Left kidney (tissue), 8 donors: ENCODE measurements at places on chromosomes 13 and 19.

DNA sequence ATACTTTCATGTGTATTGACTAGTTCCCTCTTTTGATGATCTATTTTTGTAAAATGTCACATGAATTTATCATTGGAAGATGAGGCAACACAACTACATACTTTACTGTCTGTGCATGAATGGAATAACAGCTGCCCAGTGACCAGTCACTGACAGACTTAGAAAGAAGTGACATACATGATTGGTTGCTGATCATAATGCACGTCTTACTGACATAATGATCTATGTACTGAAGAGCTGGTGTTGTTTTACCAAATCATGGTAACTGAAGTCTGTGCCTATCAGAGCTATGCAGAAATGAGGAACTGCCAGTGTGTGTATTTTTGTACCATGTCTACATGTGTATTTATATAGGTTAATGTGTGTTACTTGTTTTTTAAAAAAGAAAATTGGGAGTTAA lies 26.5 kb downstream of the GPR18 start:
- DNase-seq: no peak

DNA sequence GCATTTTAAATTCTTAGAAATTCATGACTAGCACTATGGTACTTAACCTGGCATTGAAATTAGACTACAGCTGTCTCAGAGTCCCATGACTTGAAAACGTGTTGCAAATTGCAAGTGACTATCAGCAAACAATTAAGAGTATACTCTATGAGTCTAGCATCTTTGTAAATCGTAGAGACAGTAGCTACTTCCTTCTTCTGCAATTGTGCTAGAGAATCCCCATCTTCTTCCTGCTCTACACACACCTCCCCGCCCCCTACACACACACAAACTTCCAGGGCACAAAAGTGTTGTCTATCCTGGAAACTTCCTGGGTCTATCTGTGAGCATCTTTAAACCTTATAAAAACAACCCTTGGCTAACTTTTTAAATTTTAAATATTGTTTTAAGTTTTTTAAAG lies 35.2 kb upstream of the MIR17HG start:
- no peak for DNase-seq

DNA sequence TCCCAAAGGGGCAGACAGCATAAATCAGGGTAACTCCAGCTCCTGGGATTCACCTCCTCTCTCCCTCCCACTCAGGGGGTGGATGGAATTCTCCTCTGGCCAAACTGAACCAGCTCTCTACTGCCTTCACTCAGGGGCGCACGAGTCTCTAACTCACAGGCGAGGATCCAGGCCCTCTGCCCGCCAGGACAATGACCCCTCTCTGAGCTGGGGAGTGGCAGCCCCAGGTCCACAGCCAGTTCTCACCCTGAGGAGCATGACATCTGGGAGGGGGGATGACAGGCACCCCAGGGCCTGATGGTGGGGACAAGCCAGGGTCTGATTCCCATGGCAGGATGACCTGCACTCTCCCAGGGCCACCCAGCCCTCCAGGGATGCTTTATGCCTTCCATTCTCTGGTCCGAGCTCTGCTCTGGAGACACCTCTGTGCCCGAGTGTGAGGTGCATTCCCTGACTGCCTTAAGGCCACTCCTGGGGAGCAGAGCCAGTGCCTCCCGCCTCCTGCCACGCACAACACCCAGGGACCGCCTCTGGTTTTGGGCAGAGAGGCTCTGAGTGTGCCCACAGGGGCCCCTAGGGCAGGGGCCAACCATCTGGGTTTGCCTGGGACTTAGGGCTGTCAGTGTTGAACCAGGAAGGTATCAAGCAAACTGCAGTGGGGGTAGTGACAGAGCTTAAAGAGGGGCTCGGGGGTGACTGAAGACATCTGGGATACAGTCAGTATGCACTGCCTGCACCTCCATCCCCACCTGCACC lies 66.2 kb downstream of the GNG7 start:
- DNase-seq: no peak

DNA sequence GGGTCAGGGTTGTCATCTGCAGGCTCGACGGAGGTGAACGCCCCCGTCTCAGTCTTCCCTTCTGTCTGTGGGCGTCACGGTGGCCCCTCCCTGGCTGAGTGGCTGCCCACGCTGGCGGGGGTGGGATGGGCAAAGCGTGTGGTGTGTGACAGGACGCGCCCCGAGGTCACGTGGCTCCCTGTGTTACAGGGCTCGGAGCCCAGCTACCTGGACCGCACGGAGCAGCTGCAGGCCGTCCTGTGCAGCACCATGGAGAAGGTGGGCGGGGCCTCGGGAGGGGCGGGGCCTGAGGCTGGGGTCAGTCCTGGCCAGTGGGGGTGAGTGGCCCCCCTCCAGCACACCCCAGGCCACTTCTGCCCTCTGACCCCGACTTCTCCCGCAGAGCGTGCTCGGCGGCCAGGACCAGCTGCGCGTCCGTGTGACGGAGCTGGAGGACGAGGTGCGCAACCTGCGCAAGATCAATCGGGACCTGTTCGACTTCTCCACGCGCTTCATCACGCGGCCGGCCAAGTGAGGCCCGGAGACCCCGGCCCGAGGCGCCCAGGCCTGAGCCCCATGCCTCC lies 6.3 kb upstream of the GRIN3B start:
- no peak for DNase-seq

DNA sequence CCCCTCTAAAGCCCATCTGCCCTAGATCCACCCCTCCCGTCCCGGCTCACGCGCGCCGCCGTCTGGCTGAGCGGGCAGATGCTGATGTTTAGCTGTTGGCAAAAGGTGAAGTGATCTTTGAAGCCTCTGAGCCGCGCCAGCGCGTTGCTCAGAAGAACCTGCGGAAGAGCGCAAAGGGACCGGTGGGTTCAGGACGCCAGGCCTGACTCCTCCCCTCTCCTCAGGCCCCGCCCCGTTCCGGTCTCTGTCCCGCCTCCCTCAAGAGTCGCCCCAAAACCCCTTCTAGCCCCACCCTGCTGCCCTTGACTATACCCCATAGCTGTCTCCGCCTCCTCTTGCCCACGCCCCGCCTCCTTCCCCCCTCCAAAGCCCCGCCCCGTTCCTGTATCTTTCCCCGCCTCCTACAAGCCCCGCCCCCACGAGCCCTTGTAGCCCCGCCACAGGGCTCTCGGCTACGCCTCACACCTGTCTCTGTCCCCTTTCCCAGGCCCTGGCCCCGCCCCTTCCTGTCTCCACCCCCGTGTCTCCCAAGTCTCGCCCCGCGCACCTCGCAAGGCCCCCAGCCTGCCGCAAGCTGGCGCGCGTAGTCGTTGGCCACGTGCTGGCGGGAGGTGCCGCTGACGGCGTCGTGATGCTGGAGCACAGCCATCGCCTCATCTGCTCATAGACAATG lies 9.5 kb downstream of the MAN2B1 start:
- no peak for DNase-seq

GRCh38 chr19:52603558-52604207 lies 33.6 kb downstream of the ZNF701 start:
- DNase-seq: no peak

- no peak for DNase-seq
Observed at GRCh38 chr19:48739404-48740163, 826 bp downstream of the RASIP1 start.

DNA sequence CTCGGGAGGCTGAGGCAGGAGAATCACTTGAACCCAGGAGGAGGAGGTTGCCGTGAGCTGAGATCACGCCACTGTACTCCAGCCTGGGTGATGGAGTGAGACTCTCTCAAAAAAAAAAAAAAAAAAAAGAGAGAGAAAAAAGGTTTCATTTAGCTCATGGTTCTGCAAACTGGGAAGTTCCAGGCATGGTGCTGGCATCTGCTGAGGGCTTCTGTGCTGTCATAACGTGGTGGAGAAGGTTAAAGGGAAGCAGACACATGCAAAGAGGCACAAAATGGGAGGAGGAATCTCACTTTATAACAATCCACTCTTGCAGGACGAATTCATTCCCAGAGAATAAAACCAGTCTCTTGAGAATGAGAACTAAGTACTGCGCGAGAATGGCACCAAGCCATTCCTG lies 34.9 kb upstream of the SIAH3 start:
- no peak for DNase-seq

- peak; percentile 52 for DNase-seq
Observed at GRCh38 chr13:19818223-19818842, 35.6 kb upstream of the PSPC1 start.

DNA sequence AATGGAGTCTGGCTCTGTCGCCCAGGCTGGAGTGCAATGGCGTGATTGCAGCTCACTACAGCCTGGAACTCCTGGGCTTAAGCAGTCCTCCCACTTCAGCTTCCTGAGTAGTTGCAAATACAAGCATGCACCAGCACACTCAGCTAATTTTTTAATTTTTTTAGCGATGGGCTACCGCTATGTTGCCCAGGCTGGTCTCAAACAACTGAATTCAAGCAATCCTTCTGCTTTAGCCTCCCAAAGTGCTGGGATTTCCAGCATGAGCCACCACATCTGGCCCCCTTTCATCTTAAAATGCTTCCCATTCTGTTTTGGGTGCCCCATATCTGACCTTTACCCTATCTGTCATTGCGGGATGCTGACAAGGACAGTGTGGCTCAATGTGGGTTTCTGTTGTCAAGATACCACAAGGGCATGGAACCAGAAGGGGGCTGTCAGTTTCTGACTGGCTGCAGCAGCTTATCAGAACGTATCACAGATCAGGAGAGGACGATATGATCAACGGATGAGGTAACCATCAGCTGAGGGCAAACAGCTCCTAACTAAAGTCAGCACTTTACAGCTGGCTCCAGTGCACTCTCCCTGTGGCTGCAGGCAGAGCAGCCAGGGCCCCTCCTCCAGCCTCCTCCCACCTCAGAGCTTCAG lies 32.4 kb downstream of the GPR42 start:
- DNase-seq: no peak

GRCh38 chr19:4910594-4911281 lies 1.4 kb downstream of the UHRF1 start:
- no peak for DNase-seq

DNA sequence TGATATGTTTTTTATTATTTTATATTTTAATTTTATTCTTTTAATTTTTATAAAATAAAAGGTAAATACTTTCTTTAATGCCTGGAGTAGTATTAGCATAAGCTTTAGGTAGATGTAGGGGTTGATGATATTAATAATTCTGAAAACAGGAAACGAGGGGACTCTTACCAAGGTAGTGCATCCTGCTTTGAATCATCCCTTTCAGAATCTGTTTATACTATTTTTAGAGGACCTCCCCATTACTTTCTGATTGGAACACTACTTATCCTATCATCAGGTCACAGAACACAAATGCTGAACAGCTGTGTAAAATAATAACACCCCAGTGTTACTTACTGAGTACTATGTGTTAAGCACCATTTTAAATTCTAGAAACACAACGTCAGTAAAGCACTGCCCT lies 27.3 kb downstream of the COG6 start:
- DNase-seq: no peak

DNA sequence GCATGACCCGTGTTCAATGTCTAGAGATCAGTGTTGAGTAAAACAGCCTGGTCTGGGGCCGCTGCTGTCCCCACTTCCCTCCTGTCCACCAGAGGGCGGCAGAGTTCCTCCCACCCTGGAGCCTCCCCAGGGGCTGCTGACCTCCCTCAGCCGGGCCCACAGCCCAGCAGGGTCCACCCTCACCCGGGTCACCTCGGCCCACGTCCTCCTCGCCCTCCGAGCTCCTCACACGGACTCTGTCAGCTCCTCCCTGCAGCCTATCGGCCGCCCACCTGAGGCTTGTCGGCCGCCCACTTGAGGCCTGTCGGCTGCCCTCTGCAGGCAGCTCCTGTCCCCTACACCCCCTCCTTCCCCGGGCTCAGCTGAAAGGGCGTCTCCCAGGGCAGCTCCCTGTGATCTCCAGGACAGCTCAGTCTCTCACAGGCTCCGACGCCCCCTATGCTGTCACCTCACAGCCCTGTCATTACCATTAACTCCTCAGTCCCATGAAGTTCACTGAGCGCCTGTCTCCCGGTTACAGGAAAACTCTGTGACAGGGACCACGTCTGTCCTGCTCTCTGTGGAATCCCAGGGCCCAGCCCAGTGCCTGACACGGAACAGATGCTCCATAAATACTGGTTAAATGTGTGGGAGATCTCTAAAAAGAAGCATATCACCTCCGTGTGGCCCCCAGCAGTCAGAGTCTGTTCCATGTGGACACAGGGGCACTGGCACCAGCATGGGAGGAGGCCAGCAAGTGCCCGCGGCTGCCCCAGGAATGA lies 1.5 kb upstream of the CEACAM5 start:
- no peak for DNase-seq

DNA sequence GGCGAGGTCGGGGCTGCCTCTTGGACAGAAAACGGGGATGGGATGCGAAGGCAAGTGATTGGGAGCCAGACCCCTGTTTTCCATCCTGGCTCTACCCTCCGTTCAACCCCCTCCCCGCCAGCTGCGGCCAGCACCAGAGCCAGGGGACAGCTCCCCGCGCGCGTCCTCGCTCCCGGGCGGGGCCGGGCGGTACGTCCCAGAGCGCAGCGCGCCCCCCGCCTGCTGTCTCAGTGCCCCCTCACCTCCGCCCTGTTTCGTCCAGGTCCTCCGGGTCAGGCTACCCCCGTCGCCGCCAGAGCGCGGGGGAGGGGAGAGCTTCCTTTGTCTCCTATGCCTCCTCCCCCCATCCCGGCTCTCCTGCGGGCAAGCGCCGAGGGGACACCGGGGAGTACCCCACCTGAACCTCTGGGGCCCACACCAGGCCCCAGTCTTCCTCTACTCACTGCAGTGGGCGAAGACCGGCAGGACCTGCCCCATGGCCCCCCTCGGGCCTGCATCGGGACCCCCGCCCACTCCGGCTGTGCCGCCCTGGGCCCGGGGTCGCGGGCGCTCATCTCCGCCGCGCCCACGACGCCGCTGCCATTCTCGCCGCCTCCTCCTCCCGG lies 396 bp downstream of the RTN2 start:
- no peak for DNase-seq

DNA sequence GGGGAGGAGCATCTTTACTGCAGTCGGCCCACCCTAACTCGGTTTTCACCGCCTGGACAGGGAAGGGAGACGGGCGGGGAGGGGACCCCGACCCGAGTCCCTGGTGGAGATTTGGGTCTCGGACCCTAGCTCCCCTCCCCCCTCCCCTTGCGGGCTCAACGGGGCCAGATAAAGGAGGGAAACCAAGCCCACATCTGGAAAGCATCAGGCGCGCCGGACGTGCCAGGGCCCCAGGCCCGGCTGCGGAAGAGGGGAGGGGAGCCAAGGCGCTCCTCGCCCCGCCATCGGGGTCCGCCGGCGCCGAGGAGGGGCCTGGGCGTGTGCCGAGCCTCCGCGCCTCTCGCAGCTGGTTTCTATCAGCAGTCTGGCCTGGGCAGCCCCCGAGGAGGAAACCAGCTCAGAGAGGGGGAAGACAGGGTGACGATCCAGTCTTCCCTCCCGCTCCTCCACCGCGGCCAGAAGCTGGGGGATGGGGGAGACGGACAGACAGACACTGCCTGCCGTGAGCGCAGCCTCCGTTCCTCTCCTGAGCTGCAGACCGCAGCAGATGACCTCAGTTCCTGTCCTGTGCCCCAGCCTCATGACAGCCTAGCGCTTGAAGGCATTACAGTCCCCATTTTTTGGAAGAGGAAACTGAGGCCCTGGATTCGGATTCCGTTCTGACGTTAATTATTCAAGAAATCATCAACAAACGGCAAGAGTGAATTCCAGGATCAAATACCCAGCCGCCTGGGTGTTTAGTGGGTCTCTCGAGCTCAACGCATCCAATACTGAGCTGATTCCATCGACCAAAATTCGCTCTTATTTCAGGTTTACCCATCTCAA lies 3.6 kb upstream of the GNG8 start:
- peak; percentile 83 for DNase-seq
